ENCODE measurements at places on chromosomes 16 and 17. TPM values are rescaled to one million over a fixed set of nuclear protein-coding genes. Genes with fewer than 3 reads are reported as not detected.
A peak's percentile ranks its signal among the peaks of the same experiment; 100 is the strongest.

GRCh38 chr17:5587438-5588032, 3.2 kb upstream of the NLRP1 start:
- DNase-seq = peak; percentile 80

GRCh38 chr16:74034200-74034599, 262.4 kb upstream of the PSMD7 start:
- no peak for DNase-seq

DNA sequence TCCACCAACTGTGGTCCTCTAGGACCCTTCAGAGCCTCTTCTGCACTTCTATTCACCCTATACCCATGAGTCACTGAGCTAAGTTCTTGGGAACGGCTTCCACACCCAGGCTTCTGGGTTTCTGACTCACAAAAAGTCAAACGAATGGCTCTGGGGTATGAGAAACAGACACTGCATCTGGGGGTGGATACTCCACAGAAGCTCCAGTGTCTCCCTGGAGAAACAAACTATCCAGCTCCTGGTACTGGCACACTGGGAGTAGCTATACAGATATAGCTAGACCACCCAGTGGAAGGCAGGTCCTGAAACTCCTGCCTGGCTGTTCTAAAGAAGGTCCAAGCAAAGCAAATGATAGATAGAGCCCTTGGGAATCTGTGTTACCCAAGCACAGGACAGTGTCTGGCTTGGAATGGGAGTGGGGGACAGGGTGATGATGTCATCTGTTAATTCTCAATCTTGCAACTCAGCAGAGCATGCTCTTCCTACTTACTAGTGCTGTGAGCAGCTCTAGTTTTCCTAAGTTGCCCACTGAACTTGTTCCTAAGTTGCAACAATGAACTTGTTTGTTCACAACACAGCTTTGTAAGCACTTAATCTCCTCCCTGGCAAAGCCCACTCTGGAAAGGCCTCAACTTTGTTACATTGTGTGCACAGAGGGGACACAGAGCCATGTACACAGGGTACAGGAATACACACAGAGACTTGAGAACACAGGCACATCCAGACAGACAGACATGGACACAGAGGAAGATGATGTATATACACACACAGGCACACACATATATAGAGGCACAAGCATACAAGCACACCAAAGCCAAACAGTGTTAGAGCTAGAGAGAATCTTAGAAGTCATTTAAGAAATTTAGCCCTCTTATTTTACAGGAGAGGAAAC, 6.7 kb downstream of the MMP28 start:
- DNase-seq = peak; percentile 96

SBK1 gene
- total RNA-seq = not detected

DNA sequence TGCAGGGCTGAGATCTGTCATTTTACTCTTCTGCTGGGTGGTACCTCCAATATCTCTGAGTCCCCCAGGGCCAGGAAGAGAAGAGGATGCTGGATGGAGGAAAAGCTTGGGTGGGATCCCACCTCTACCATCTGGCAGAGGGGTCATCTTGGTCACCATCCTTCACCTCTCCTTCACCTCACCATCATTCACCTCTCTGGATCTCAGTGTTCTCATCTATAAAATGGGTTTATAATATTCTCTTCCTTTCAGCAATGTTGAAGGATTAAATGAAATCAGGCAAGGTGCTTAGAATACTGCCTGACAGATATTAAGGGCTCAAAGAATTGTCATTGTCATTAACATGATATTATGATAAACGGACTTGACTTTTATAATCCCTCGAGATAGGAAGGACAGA, 195.8 kb downstream of the SNX29 start:
- no peak for DNase-seq

GRCh38 chr17:82003411-82004381, 19.0 kb downstream of the CENPX start:
- DNase-seq = peak; percentile 95

GRCh38 chr17:32943647-32944191, 15.8 kb downstream of the TMEM98 start:
- peak; percentile 88 for DNase-seq

DHRS7C gene
- not detected for total RNA-seq

DNA sequence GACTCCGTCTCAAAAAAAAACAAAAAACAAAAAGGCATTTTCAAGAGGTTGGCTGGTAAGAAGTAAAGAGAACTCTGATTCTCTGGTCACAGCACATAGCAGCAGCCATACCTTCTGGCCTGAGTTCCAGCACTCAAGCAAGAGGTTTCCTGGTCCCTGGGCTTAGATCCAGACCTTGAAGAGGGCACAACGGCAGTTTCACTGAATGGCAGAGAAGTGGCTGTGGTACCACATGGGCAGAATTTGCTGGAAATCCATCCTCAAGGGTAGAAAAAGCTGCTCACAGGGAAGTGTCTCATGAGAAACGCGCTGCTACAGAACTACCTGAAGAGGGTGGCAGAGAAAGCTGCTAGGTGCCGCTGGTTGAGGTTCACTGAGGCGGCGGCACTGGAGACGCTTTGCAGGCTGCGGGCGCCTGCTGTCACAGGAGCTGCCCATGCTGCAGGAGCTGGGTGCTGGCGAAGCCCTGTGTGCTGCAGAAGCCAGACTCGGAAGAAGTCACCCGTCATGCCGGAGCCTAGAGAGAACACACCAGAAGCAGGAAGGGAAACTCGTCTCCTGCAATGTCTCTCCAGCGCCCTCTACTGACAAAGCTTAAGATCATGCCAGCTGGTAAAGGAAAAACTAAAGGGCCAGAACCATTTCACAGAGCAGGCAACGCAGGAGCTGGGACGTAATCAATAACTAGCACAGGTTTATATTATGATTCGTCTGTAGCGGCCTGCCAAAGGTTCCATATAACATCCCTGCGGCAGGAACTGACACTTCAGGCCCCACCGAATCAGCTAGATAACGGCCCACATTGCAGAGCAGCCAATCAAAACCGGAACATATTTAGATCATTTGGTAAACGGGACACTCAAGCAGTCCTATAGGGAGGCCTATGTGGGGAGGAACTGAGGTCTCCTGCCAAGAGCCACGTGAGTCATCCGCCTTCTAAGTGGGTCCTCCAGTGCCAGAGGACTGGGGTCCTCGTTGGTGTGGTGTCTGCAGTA, 5.4 kb upstream of the ZNF213 start:
- peak; percentile 88 for DNase-seq

DNA sequence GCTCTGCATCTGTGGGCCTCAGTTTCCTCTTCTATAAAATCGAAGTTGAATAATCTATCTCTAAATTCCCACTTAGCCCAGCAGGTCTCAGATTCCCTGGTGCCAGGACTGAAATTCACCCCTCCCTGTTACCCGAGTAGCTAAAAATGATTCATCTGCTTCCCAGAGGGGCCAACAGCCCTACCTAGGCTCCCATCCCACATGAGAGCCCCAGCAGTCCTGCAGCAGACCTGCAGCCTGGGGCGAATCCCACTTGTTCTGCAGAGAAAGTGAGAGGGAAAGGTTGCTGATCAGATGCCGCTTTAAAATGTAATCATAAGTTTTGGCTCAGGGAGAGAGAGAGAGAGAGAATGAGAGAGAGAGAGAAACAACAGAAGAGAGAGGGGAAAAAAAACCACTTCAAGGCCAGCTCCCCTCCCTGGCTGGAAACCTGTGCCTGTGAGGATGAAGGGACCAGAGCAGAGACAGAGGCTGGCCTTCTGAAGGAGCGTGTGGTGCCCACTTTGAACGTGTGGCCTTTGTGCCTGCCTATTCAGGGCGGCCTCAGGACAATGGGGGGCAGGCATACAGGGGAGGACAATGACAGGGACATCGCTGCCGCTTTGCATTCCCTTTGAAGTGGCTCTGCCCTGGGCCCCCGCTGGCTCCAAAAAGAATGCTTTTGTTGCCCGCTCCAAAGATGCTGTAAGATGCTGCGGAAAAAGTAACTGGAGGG, 85.2 kb upstream of the NKD1 start:
- no peak for DNase-seq

GRCh38 chr16:49876716-49877129, 20.8 kb upstream of the ZNF423 start:
- DNase-seq = no peak

GRCh38 chr16:68499006-68499405, 40.1 kb upstream of the ZFP90 start:
- no peak for DNase-seq

DNA sequence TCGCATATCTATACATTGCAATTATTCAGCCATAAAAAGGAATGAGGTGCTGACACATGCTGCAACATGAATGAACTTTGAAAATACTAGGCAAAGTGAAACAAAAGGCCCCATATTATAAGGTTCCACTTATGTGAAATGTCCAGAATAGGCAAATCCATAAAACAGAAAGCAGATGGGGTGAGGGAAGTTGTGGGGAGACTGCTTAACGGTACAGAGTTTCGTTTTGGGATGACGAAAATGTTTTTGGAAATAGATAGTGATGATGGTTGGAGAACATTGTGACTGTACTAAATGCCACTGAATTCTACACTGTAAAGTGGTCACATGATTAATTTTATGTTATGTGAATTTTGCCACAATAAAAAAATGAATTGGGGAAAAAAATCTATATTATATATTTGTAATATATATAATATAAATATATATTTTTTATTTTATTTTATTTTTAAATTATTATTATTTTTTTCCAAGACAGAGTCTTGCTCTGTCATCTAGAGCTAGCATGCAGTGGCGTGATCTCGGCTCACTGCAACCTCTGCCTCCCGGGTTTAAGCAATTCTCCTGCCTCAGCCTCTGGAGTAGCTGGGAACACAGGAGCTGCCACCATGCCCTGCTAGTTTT, 4.2 kb upstream of the GNA13 start:
- no peak for DNase-seq

GRCh38 chr17:15261802-15262290, 3.3 kb downstream of the PMP22 start:
- peak; percentile 40 for DNase-seq

UBN1 gene
- total RNA-seq = 28.1 TPM

MYO15B gene
- total RNA-seq = 3.9 TPM

- DNase-seq = no peak
Observed at GRCh38 chr16:87273471-87274030, 43.6 kb downstream of the C16orf95 start.

TBX2 gene
- total RNA-seq = 12.5 TPM

MYH2 gene
- total RNA-seq = not detected

DNA sequence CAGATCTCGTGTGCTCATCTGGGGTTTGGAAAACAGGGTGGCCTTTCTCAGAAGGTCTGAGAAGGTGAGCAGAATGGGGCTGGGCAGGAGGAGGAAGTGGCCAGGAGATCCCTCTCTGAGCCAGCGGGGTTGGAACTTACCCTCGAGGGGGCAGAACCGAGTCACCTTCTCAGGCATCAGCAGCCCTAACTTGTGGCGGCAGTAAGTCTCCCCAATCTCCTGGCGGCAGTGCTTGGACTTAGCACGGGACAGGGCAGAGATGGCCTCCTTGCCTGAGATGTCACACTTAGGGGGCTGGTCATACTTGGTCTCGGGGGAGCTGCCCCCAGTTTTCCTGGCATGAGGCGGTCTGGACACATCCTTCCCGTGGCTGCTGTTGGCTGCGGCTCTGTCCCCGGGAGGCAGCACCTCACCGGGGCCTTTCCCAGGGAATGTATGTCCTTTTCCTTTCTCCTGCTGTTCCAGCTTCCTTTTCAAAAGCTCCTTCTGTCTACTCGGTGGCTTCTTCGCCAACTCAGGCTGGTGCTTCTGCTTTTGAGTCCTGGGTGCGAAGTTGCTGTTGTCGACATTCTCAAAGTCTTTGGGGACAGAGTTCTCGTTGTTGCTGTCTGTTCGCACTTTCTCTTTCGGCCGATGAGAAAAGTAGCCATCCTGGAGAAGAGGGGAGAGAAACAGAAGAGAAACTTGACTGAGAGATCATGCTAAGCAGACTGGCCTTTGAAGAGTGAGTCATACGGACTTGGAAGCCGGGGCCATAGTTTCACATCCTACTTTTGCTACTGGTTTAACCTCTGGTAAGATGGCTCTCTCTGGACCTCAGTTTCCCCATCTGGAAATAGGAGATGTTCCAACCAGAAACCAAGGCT, 211.7 kb downstream of the XYLT1 start:
- DNase-seq = peak; percentile 9

GRCh38 chr16:2526135-2526534, 5.1 kb downstream of the CEMP1 start:
- DNase-seq = no peak

DNA sequence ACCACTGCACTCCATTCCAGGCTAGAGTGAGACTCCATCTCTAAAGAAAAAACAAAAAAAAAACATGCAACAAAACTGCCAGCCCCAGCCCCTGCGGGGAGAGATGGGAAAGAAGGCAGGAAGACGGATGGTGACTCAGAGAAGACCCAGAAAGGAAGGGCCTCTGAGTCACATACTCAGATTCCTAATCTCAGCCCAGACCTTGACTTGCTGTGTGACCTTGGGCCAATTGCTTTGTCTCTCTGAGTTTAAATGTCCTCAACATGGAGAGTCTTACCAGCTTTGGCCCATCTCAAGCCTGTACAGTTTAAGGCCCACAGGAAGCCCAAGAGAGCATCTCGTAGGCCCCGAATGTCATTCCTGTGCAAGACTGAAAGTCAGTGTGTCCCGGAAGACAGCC, 86.5 kb upstream of the LHX1 start:
- peak; percentile 53 for DNase-seq
